ENCODE measurements at places on chromosomes 7 and 10.

GRCh38 chr7:106357675-106358074 is 72.9 kb upstream of the NAMPT start:
- DNase-seq: no peak

DNA sequence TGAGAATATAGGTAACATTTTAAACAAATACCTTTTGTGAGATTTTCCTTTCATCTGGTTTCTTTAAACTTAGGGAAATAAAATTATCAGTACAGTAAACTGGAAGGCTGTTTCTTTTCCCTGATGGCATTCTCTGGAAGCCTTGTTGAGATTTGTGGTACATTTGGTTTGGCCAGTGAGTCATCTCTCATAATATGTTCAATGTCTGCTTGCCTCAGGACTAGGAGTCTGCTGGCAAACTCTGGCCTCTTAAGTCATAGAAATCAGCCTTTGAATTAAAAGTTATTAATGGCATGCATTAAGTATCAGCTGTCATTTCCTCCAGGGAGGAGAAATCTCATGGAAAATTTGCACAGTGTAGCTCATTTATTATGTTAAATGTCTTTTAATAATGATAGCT is 316.6 kb upstream of the KIAA1217 start:
- no peak for DNase-seq

DNA sequence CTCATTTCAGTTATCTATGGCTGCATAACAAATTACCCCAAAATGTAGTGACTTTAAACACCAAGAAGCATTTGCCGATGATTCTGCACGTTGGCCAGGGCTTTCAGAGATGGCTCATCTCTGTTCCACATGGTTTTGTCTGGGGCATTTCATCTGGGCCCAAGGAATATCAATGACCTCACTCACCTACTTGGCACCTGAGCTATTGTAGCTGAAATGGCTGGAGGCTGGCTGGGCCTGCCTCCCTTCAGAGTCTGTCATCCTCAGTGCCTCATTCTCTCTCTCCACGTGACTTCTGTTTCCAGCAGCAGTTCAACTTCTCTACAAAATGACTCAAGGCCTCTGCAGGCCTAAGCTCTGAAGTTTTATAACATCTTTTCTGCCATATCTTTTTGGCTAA is 119.4 kb upstream of the PRR15 start:
- no peak for DNase-seq

DNA sequence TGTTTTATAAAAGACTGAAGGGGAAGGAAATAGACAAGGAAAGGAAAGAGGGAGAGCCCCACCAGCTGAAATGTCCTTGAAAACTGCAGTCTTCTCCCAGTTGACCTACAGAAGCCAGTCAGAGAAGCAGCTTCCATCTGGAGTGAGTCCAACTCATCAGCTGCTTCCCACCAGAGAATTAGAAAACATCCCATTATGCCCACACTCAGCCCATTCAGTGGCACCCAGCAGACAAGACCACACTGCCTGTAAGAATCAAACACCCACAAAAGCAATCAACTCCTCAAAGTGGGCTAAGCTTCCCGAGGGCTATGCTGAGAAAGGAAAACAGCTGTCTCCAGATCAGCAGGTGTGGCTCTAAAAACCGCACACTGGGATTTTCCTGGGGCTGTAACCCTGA is 29.6 kb upstream of the TMEM213 start:
- DNase-seq: no peak

- DNase-seq: no peak
Observed at GRCh38 chr7:150842018-150842417, 10.3 kb upstream of the AOC1 start.
